NCI-H187 treated with DMSO at 0.1 percent for 48 hours (cell line): ENCODE measurements at places on chromosomes 7 and 10.

- no peak for DNase-seq
Observed at GRCh38 chr7:113141803-113142202, 23.4 kb upstream of the SMIM30 start.

DNA sequence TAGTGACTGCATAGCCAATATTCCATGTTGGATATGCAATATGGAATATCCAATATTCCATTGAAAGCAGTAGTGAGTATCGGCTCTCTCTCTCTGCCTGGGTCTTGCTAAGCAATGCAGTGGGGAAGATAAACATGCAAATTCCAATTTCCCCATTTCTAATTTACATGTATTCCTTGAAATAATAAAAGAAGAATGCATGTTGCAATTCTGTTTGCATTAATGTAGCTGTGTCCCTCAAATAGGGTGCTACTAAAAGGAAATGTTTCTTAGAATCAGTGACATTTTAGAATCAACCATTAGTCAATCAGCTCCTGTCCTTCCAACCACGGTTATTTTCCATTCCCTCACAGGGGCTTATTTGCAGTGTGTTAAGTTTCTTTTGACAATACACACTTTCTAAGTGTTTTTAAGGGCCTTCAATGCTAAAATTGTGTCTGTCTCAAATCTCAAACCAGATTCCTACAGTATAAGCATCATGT lies 46.7 kb downstream of the AFAP1L2 start:
- DNase-seq = no peak

DNA sequence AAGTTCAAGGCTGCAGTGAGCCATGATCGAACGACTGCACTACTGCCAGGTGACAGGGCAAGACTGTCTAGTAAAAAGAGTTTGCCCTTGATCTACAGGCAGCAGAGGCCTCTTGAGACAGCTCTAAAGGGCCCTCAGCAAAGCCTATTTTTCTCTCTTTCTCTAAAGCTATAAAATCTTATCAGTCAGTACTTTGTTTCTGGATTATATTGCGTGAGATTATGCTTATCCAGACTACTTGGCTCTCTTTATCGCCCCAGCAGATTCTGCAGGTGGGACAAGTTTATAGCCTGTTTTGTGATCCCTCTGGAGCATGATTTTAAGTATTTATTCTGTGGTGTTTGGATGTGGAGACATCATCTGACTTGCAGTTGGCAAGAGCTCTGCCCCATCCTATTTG lies 2.7 kb downstream of the RPP38 start:
- no peak for DNase-seq

GRCh38 chr7:150845421-150845861 lies 6.9 kb upstream of the AOC1 start:
- no peak for DNase-seq

- no peak for DNase-seq
Observed at GRCh38 chr10:99143011-99143410, 92.6 kb downstream of the HPSE2 start.

DNA sequence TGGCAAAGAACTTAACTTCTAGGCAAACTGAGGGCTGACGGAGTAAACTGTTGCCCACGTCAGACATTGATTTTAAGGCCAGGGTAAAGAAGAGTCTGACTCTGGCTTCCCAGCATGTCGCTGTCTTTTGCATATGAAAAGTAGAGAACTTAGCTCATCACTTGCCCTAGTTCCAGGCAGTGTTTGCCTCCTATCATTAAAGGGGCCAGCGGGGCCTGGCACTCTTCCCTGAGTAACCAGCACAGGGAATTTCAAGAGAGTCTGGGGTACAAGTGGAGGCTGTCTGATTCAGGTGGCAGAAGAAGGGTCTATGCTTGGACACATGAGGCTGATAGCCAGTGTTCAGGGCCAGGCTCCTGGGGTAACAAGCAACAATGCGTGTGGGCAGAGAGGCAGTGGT lies 4.8 kb downstream of the DENND2A start:
- DNase-seq = no peak

GRCh38 chr7:101164071-101164840 lies 1.1 kb downstream of the VGF start:
- no peak for DNase-seq

- DNase-seq = no peak
Observed at GRCh38 chr7:72403458-72404076, 8.6 kb downstream of the CALN1 start.

DNA sequence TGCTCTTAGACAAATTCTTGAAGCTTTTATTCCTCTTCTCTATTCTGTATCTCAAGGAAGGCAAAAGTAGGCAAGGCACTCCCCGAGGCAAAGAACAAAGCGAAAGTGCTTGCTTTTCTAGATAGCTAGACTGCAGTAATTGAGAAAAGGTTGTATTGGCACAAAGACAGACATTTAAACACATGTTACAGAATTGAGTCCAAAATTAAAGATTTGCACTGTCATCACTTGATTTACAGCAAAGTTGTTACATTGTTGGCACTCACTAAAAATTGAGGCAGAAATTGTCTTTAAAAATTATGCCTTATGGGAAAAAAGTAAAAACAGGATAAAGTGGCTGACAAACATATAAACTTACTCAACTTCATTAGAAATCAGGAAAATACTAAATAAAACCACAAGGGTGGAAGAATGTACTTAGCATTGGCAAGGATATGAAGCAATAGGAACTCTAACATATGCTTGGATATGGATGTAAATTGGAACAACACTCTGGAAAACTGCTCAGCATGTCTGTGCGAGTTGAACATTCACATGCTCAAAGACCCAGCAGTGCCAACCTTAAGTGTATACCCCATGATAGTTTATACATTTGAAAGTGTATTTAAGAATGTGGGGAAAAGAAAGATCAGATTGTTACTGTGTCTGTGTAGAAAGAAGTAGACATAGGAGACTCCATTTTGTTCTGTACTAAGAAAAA lies 491.3 kb downstream of the GLRX3 start:
- DNase-seq = no peak

DNA sequence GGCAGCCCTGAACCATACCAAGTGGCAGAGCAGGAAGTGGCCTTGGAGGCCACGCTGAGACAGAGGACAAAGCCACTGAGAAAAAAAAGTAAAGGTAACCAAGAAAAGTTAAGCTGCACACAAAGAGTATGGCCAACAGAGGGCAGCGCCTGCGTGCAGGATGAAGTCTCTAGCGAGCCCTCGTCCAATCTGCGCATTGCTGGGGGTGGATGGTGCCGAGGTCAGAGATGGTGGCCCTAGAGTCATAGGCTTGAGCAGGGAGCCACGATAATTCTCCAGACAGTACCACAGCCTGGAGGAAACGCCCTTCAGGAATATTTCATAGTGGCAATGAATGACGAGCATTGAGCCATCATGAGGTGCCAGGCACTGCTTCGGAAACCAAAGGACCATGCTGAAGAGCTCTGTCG lies 9.7 kb downstream of the ATP6V0E2 start:
- DNase-seq = no peak
